ENCODE measurements at places on chromosomes 11 and 22. TPM values are rescaled to one million over a fixed set of nuclear protein-coding genes. Genes with fewer than 3 reads are reported as not detected.

The ZP1 gene
- total RNA-seq: 0.60 TPM

The FOLR3 gene
- total RNA-seq: not detected

The KCNK4 gene
- total RNA-seq: not detected

The FAM181B gene
- total RNA-seq: not detected

DNA sequence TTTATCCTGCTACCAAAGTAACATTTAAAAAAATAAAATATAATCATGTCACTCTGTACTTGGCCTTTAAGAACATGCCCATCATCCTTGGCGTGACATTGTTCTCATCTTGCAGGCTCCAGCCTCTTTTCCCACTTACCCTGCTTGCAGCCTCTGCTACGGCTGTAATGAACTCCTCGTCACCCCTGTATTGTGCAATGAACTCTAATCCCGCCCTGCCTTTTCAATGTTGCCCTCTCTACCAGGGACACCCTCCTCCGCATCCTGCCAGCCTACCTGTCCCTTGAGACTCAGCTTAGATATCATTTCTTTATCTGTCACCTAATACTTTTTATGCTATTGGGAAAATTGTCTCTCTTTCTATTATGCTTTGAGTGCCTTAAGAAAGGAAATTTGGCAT lies 12.6 kb upstream of the MMP20 start:
- DNase-seq: no peak

GRCh38 chr11:30914143-30914762 lies 328.1 kb upstream of the MPPED2 start:
- DNase-seq: no peak

GRCh38 chr22:20664594-20664959 lies 109.3 kb upstream of the SERPIND1 start:
- no peak for DNase-seq

GRCh38 chr11:1953489-1954266 lies 6.5 kb downstream of the MRPL23 start:
- DNase-seq: peak; percentile 46

DNA sequence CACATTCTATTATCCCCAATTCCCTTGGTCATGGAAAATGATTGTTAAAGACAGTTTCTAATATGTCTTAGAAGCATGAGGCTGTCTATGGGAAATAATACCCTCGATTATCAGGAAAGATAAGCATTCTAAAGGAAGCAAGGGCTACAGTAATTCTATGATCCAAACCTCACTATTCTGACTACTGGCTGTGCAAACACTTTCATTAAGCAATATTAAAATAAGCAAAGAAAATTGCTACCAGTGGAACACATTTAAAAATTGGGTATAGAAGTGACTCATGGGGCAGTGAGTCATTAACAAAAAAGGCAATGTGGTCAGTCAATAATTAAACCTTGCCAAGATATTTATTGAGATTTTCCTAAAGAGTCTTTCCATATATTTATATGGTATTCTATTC lies 1415.2 kb upstream of the TENM4 start:
- no peak for DNase-seq

- DNase-seq: no peak
These were observed 65.3 kb upstream of the TENM4 start for GRCh38 chr11:79506124-79506523.

- DNase-seq: no peak
These were observed 61.0 kb downstream of the RPS6KA4 start for GRCh38 chr11:64419818-64420485.

DNA sequence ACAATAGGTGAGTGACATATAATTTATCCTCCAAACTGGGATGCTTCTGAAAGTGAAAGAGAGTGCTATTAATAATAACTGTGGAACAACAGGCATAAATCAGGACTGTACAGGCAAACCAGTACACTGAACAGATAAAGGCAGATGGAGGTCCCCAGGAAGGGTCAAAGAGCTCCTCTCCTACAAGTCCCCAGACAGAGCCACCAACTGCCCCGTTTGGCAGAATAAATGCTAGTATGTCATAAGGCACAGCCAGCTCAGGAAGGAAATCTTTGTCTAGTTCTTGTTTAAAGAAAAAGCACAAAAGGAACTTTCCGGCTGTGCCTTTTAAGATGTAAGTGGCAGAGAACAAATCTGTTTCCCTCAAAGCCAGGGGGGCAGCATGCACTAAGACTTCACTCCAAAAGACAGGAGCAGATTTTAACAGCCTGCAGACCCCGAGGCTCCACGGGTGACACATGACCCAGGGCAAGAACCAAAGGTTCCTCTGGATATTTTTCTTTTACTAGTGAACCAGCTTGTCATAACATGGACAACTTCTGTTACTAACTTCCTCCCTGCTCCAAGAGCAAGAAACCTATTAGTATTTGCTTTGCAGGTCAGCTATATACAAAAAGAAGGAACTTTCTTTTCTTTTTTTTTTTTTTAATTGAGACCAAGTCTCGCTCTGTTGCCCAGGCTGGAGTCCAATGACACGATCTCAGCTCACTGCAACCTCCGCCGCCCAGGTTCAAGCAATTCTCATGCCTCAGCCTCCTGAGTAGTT lies 50.2 kb downstream of the MYH9 start:
- no peak for DNase-seq

DNA sequence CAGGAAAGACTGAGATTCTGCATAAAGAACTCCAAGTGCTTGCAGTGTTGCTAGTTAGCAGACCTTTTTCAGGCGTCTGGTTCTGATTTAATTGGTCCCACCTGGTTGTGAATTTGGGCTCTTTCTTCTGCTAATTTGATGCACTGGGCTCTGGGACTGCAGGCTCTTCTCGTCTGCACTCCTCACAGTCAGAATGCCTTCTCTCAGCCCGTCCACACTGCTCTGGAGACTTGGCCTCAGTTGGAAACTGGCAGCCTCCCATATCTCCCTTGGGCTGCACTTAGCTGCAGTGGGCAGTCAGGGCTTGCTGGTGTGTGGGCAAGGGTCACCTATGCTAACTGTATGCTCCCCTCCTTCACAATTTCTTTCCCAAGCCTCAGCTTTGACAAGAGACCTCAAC lies 1.5 kb downstream of the TRIM6 start:
- no peak for DNase-seq

The GNG3 gene
- total RNA-seq: not detected

GRCh38 chr22:40044870-40045834 lies 50.4 kb downstream of the FAM83F start:
- peak; percentile 87 for DNase-seq

DNA sequence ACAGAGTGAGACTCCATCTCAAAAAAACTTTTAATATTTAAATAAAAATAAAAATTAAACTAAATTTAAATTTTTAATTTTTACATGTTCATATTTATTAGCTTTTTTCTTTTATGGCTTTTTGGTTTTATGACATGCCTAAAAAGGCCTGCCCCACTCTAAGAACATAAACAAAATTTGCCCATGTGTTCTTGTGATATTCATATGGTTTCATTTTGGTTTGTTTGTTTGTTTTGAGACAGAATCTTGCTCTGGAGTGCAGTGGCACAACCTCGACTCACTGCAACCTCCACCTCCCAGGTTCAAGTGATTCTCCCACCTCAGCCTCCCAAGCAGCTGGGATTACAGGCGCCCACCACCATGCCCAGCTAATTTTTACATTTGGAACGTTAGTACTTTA lies 27.7 kb downstream of the SUSD2 start:
- no peak for DNase-seq

The TTC28 gene
- 0.97 TPM for total RNA-seq

- peak; percentile 83 for DNase-seq
These were observed 5.0 kb downstream of the DGKZ start for GRCh38 chr11:46352063-46352841.
